Frontal cortex (tissue), 4 donors: ENCODE measurements at places on chromosomes 1 and 21.

GRCh38 chr1:228297822-228298221 lies 90.0 kb downstream of the OBSCN start:
- no peak for DNase-seq

DNA sequence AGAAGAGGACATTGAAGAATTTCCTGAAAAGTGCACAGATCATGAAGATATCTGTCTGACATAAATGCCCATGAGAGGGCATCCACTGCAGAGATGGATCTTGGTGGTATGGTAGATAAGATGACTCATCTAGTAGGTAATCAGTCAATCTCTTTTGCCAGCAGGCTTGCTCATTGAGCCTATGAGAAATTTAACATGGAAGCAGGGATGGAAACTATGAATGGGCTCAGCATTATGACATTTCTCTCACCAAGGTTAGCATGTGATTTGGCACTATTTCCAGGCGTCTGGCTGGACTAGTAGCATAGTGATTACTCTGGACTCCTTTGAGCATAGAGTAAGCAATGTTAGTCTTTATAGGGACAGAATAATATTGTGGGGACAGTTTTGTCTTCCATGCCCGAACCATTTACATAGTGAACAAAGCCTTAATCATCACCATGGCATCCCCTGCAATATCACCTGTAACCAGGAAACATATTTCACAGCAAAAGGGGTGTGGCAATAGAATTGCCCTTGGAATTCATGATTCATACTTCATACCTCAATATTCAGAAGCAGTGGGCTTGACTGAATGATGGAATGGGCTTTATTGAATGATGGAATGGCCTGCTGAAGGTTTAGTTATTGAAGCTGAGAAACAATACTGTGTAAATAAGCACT lies 7.3 kb downstream of the OR2C3 start:
- no peak for DNase-seq

DNA sequence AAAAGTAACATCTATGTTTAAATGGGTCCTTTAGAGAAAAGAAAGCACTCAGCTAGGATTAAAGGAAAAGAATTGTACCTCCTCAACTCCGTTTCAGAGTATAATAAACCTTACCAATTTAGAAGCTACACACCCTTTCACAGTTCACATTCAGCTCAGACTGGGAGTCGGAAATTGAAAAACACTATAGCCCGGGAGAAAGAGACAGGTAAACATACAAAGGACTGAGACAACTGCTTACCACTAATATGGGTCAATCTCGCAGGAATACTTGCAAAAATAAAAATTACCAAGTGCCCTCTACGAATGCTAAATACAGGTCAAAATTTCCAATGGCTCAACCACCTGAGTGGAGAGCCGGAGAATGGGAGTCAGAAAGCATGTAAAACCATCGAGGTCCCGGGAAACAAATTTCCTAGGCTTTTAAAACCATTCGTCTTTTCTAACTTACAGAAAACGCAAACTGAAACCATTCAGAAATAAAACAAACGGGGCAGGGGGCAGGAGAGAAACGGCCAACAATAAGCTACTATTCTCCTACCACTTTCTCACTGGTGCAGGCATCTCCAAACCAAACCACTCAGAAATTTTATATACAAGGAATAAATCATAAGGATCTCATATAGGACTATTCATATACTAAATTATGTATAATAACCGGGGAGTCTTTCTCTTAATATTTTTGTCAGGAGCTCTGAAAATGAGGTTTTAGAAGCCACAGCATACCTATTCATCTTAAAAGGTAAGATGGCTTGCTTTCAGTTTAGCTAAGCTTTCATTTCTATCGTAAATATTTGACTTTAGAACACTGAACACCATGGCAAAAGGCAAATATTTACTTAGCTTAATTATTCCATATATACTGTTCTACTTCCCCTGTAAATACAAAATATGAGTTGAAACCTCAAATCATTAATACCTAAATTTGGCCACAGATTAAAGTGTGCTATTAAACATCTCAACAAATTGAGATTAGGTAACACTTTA lies 136.5 kb downstream of the RERE start:
- DNase-seq = no peak

DNA sequence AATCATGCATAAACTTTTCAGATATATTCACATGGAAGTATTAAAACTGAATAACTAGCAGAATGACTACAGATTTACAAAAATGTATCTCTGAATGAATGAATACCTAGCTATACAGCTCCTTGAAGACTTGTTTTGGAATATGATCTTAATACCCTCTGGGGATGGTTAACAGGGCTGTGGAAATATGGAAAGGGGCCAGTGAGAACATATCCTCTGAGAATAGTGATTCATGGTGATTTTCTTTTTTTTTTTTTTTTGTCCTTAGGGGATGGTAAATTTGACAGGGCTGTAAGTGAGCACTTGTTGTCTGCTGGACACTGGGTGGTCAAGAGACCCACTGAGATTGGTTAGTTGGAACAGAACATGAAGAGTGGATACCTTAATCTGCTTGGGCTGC lies 80.7 kb upstream of the HP1BP3 start:
- no peak for DNase-seq

- no peak for DNase-seq
These were observed 58.5 kb downstream of the MAP10 start for GRCh38 chr1:232863544-232864275.

DNA sequence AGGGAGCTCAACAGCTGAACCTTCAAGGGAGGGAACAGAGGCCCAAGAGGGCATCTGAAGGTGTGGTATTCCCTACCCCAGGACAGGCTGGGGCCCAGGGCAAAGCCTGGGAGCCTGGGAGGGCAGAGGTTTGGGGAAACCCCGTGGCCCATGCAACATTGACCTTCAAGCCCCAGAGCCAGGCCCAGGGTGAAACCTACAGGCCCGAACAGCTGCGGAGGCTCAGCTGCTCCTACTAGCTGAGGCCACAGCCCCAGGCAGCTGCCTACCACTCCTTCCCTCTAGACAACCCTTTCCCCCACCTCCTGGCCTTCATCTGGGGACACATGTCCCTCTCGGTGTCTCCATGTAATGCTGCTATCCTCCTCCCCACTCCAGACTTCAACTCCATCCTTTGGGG lies 3.2 kb downstream of the LAD1 start:
- no peak for DNase-seq

DNA sequence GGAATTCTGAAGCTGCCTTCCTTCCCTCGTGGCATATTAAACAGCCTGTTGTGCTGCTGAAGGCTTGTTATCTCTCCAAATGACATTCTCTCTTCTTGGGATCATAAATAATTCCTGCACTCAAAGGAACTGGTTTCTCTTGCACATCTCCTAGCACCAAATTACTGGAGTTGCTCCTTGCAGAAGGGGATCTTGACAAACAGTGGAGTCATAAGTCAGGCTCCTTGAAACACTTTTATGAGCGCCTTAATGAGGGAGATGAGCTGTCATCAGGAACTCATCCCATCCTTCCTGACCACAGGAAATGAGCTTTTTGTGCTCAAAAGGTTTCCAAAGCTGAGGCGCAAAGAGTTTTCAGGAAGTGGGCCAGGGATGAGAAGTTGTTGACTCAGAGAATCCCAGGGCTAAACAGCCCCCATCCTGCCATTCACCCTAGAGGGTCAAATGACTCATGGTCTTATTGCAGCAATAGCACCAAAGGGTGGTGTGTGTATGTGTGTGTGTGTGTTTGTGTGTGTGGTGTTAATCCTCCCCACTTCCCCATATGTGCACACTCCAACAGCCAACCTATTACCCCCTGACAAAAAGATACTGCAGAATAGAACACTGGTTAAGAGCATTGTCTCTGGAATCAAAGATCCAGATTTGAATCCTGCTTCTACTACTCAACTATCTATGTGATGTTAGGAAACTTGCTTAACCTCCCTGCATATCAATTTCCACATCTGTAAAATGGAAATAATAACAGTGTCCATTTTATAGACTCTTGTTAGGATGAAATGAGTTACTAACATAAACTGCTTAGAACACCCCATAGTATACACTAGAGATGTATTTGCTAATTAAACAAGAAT lies 2.8 kb upstream of the PHC2 start:
- no peak for DNase-seq

GRCh38 chr1:61523893-61524605 lies 200.9 kb downstream of the TM2D1 start:
- no peak for DNase-seq

- DNase-seq = no peak
These were observed 101.9 kb upstream of the ACTL8 start for GRCh38 chr1:17653276-17653675.

DNA sequence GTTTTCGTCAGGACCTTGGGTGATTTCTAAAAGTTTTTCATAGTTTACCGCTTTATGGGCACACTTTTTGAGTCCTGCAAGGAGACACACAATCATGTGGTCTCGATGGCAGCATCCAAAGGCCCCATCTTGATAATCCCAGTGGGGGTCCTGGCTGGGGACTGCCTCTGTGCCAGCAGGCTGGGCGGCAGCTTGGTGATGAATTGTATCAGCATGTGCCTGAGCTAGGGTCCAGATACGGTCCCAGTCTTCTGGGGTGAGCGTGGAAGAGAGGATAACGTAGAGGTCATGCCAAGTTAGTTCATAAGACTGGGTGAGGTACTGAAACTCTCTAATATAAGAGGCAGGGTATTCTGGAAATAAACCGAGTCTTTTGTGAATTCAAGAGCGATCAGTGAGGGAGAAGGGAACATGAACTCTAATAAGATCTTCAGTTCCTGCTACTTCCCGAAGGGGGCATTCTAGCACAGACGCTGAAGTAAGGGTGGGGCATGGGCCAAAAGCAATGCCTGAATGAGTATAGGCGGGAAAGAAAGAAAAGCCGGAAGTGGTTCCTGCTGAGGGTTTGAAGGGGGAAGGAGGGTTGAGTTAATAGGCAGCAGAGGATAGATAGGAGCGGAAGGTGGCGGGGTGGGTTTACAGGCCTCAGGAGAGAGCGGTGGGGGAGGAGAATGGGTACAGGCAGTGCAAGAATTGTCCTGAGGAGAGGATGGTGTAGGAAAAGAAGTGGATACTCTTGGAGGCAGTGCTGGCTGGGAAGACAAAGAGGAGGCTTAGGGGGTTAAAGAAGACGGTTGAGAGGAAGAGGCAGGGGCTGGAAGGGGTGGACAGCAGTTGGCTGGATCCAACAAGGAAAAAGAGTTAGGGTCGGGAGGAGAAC lies 1.6 kb downstream of the ERVH48-1 start:
- peak; percentile 46 for DNase-seq

DNA sequence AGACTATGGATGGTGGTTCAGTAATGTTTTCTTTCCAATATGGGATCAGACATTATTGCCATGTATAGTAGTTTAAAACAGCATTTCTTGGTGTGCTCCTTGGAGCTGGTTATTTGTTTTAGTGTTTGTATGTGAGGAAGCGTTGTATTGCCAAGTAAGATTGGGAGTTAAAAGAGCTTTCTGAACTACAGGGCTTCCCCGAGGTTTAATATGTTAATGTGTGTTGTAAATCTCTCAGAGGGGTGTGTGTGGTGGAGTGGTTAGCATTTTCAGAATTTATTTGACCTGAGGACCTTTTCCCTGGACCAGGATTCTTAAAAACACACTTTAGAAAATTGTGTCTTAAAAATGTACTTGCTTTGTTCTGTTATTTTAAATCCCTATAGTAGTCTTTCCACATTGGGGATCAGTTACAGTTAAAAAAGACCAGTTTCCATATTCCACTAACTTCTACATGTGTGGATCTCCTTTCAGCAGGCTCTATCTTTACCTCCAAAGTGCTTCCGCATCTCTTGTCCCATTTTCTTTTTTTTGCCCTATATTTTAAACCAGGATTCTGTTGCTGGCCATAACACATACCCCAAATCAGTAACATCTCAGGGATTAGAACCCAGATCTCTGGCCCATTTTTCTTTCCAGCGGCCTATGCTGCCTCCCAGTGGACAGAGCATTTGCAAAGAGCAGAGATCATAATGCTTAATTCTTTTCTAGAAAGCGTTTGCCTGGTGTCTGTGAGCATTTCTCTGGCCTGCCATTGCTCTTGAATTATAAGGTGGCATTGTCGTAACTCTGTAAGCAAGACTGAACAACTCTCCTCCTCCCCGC lies 58.6 kb downstream of the PBX1 start:
- DNase-seq = no peak

- no peak for DNase-seq
These were observed 5.4 kb upstream of the COQ8A start for GRCh38 chr1:226934483-226935237.

DNA sequence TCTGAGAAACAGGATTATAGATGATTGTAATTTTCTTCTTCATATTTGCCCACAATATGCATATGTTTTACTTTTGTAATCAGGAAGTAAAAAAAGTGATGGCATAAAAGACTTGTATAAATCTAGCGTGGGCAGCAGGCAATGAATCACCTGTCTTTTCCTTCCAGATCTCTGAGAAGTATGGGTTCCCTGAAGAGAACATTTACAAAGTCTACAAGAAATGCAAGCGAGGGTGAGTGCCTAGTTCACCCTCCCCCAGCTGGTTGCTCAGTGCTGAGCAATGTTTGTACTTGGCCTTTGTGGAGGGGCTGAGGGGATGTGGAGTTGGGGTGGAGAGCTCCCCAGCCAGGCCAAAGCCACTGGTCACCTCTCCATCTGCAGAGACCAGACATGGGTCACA lies 30.7 kb downstream of the GRHL3 start:
- no peak for DNase-seq

- no peak for DNase-seq
These were observed 923.4 kb downstream of the NCAM2 start for GRCh38 chr21:21921410-21922232.

- DNase-seq = no peak
These were observed 359.2 kb downstream of the RRAGC start for GRCh38 chr1:38500352-38500751.

DNA sequence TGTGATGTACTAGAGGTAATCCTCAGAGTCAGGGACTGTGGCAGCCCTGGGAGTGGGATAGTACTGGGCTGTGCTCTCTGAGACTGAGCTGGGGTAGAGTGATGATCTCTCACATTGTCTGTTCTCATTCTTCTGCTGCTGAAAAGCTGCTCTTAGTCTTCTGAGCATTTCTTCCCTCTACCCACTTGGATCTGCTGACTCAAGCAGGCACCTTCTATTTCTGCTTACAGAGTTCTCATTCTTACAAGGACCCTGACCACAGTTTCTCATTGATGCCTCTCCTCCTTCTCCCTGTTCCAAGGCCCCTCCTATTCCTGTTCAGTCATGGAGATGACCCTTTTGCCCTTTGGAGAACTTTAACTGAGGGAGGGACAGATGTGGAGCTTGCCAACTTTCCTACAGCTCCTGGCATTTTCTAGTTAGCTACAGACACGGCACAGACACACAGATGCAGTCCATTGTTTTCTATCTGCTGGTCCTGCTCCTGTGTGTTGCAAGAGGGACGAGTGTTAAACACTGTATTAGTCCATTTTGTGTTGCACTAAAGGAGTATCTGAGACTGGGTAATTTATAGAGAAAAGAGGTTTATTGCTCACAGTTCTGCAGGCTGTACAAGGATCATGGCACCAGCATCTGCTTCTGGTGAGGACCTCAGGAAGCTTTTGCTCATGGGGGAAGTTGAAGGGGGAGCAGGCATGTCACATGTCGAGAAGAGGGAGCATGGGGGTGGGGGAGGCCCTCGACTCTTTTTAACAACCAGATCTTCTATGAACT lies 12.3 kb downstream of the MAPKAPK2 start:
- DNase-seq = no peak

- no peak for DNase-seq
These were observed 4.8 kb downstream of the AGO3 start for GRCh38 chr1:35935442-35936388.

- peak; percentile 69 for DNase-seq
These were observed 100.7 kb upstream of the SPATA6 start for GRCh38 chr1:48572646-48573258.

GRCh38 chr21:27320868-27321267 lies 354.0 kb upstream of the ADAMTS5 start:
- no peak for DNase-seq
